Erythroblast (primary cell): ENCODE measurements at places on chromosomes 12 and 14.

DNA sequence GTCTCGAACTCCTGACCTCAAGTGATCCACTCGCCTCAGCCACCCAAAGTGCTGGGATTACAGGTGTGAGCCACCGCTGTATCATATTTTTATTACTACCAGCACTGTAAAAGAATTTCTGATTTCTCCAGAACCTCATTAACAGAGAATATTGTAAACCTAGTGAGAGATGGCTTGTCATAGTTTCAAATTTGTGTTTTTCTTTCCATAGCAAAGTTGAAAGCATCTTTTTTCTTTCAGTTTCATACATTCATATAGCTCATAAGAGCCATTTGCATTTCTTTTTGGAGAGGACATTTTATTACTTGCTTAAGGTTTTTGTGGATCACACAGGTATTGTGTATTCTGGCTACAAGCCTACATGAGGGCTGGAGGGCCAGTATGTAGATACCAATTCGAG is 58.0 kb downstream of the MIS18BP1 start:
- DNase-seq, result no peak

GRCh38 chr12:9449181-9449580 is 158.5 kb downstream of the KLRB1 start:
- peak; percentile 51 for DNase-seq

DNA sequence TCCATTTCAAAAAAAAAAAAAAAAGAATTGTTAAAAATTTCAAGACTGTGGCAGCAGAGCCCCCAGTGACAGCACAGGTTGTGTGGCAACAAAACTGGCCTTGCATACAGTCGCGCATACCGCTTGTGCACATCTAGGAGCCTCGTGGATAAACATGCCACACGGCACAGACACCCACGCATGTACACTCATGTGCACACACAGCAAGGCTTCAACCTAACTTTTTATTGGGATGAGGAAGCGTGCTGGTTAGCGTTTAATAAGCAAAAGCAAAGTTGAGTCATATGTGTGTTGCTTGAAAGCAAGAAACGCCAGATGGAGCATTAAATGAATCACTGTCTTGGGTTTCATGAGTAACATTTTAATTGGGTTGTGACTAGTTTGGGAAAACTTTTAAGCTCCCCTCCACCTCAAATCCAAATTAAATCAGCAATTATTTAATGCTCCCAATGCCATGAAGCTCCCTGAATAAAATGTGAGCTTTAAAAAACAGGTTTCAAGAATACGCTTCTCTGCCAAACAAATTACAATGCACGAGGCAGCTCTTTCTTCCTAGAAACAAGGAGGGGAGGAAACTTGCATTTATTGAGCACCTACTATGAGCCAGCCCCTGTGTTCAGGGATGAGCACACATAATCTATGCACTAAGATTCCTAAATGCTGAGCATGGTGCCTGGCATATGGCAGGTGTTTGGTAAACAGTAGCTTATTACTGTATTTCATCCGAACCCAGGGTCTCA is 35.7 kb upstream of the EML1 start:
- DNase-seq, result no peak

DNA sequence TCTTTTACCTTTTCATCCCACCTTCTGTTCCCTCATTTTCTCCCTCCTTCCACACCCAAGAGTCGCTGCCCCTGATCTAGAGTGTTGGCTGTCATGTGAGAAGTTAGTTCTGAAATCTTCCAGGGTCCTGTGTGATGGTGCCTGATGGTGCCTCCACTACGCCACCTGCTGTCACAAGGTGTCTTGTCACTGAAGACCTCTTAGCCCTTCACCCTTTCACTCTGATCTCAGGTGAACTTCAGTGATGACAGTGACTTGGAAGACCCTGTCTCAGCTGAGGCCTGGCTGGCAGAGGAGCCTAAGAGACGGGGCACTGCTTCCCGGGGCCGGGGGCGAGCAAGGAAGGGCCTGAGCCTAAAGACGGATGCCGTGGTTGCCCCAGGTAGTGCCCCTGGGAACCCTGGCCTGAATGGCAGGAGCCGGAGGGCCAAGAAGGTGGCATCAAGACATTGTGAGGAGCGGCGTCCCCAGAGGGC is 7.6 kb upstream of the PFDN5 start:
- DNase-seq, result peak; percentile 67

GRCh38 chr14:30621354-30621939 is 672 bp upstream of the SCFD1 start:
- DNase-seq, result peak; percentile 72

- DNase-seq, result no peak
Observed at GRCh38 chr14:72495668-72496067, 398.2 kb downstream of the DPF3 start.

DNA sequence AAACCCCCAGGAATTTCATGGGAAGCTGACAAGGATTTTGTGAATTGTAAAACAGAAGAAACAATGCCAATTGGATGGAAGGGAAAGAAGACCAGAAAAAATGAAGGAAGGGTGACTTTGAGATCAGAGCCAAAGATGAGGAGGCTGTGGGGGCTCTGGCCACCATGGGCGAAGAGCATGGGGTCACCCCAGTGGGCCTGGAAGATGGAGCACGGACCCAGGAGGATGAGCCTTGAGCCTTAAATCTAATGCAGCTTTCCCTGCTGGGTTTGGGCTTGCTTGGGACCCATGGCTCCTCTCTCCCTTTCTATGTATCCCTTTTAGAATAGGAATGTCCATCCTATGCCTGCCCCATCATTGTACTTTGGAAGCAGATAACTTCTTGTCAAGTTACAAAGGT is 322.2 kb downstream of the TMEM121 start:
- DNase-seq, result no peak

DNA sequence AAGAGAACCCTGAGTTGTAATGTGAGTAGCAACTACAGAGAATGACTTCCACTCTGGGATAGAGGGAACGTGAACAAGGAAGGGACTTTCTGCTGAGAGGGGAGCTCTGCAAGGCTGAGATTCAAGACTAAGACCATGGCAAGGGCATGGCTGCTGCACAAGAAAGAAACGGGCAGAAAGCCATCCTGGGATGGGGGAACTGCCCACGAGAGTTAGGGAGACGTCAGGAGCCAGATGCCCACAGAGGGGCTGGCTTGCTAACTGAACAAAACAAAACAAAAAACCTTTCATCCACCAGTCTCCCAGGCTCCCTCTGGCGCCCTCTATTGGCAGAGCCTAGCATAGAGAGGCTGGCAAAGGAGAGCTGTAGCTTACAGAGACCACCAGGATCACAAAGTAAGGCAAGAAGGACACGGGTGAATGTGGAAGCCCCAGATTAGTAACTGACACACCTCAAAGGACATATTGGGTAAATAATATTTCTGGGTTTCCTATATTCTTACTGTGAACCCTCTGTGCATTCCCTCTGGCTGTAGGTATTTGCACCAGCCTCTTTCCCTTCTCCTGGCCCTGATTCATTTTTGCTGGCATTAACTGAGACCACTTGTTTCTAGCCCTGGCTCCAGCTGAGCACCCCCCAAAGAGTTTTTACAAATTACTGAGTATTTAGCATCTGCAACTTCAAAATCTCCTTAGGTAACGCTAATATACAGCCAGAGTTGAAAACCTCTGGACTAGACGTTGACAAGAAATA is 338.3 kb downstream of the EMP1 start:
- DNase-seq, result peak; percentile 55

- DNase-seq, result no peak
Observed at GRCh38 chr12:25730489-25731349, 177.6 kb upstream of the LMNTD1 start.

DNA sequence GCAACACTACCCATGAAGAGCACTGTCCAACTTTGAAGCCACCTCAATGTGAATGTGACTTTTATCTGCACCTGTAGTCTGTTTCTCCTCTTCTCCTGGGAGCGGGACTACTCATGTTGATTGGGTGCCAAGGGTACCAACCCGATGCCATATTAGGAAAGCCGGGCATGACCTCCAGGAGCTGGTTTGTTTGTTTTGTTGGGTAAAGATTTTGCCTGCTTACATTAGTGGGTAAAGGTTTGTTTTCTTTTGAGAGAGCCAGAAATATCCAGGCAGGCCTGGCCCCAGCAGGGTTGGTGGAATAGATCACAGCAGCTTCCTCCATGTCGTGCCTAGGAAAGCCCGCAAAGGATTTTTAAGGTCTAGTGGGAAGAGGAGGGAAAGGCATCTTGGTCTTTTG is 19.7 kb upstream of the ITPK1 start:
- DNase-seq, result no peak

DNA sequence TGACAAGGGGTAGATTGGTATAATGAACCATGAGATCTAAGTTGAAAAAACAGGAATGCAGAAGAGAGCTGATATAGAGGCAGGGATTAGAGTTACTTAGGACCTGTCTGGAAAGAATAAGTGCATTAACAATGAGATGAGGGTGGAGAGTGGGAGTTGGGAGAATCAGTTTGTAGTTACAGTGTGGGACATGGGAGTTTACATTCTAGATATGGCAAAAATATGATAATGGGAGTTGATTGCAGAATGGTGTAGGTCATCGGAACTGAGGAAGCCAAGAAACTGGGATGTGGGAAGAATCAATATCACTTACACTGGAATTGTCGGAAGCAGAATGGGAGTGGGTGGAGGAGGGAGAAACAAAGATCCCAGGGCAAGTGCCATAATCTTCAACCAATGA is 301.1 kb upstream of the NPAS3 start:
- DNase-seq, result no peak

GRCh38 chr14:91281346-91281745 is 36.8 kb upstream of the GPR68 start:
- DNase-seq, result no peak

DNA sequence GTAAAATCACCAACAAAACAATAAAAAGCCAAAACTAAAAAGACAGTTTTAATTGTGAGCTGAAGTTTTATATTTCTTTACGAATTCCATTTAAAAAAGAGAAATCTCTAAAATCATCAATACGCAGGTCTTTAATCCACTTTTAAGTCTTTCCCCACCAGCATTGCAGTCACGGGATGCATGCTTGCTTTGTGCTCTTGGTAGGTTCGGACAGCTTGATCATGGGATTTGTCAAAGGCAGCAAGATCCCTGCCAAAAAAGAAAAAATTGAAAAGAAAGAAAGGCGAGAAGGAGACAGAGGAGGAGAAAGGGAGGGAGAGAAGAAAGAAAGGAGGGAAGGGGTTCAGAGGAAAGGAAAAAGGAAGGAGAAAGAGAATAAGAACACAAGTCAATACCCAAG is 4.7 kb upstream of the HAL start:
- DNase-seq, result no peak

- no peak for DNase-seq
Observed at GRCh38 chr14:44291366-44291915, 215.6 kb downstream of the FSCB start.

GRCh38 chr12:83796531-83796930 is 1109.8 kb downstream of the TMTC2 start:
- DNase-seq, result no peak

DNA sequence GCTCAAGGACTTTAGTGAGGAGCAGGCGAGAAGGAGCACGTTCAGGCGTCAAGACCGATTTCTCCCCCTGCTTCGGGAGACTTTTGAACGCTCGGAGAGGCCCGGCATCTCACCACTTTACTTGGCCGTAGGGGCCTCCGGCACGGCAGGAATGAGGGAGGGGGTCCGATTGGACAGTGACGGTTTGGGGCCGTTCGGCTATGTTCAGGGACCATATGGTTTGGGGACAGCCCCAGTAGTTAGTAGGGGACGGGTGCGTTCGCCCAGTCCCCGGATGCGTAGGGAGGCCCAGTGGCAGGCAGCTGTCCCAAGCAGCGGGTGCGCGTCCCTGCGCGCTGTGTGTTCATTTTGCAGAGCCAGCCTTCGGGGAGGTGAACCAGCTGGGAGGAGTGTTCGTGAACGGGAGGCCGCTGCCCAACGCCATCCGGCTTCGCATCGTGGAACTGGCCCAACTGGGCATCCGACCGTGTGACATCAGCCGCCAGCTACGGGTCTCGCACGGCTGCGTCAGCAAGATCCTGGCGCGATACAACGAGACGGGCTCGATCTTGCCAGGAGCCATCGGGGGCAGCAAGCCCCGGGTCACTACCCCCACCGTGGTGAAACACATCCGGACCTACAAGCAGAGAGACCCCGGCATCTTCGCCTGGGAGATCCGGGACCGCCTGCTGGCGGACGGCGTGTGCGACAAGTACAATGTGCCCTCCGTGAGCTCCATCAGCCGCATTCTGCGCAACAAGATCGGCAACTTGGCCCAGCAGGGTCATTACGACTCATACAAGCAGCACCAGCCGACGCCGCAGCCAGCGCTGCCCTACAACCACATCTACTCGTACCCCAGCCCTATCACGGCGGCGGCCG is 1.1 kb downstream of the PAX9 start:
- peak; percentile 36 for DNase-seq

DNA sequence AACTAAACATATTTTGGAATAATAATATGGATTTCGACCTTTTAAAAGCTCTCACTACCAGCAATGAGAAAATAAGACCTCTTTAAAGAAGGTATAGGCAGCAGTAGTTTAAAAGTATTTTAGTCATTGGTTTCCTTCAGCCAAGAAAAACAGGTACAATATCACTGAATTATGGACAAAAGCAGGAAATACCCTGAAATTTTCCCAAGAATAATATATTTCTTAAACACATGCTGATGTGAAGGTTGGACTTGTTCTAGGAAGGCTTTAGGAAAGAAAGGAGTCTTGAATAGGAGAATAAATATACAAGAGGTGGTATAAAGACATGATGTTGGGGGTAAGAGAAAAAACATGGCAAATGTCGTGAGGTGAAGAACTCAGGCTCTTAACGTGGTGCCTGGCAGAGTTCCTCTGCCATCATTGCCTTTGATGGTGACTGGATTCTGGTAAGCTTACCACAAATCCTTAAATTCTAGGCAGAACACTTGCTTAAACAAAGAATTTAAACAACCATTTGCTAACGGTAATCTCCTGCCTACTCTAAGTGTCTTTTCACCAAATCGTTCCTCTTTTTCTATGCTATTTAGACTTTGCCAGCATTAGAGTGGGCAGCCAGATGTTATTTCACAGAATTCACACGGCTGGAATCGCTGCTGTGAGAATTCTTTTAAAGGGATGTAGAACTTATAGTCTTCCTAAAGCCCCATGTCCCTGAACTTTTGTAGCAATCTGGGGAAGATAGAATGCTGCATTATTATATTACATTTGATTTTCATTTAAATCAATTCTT is 11.9 kb upstream of the NUDT4 start:
- no peak for DNase-seq

DNA sequence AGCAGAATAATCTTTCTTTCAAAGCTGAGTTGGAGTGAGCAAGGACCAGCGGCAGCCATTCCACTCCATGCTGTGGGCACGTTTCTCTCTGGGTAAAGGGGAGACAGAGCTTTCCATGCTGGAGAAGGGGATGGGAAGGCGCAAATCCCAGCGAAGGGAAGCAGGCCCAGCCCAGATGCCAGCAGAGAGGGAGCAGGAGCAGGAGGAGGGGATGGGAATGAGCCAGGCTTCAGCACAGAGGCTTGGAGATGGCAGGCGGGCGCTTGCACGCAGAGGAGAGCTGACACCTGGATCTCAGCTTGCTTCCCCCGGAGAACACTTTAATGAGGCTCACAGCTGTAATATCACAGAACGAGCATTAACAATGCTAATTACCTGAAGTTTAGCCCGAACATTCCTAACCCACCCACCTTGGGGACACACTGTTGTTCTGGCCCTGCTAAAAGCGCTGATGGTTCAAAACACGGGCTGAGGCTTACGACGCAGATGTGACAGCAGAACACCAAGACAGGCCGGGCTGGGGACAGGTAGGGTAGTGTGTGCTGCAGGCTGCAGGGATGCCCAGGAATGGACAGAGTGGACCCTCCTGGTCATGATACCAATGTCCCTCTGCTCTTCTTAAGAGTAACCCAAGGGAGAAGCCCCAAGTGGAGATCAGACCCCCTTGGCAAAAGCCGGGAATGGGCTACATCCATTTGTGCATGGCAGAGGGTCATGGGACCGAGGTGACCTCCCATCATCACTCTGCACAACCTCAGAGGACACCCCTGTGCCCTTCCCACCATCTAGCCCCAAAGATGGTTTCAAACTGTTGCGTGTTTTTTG is 288.6 kb downstream of the DPF3 start:
- DNase-seq, result no peak

- DNase-seq, result no peak
Observed at GRCh38 chr14:26775765-26776563, 178.1 kb upstream of the NOVA1 start.
